Activated CD4-positive, alpha-beta T cell treated with anti-CD3 and anti-CD28 coated beads for 24 hours (primary cell): ENCODE measurements at places on chromosomes 7 and 10.
A peak's percentile ranks its signal among the peaks of the same experiment; 100 is the strongest.

DNA sequence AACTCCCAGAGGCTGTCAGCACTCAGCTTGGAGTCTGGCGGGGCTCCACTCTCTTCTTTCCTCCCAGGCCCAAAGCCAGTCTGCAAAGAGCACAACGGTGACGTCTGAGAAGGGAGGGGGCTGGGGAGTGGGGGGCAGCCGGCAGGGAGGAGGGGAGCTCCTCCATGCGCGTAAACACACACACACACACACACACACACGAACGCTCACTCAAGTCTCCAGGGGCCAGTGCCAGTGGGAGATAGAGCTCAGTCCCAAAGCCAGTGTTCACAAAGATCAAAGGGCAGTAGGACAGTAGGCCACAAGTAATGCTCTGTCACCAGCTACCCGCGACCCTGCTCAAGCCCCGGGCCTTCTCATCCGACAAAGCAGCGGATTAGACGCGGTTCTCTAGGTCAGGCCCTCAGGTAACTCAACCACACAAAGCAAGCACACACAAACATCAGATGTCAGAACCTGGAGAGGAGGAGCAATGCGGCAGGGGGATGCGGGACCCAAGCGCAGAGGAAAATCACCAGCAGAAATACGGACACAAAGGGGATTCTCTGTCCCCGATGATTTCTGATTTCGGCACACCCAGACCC is 19.9 kb downstream of the TCAF1 start:
- DNase-seq: no peak

DNA sequence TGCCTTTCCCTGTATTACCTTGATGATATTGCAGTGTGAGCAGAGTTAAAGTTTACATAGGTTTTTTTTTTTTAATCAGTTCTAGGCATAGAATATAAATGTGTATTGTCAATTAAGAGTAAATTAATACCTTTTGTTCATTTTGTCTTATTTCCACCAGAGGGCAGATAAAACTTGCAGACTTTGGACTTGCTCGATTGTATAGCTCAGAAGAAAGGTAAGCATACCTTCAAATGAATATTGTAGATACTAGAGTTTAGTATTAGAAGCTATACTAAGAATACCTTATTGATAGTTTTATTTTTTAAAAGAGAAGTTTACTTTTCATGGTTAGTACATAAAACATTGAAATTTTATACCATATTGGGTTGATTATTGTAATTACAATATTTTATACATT is 86.8 kb downstream of the MPLKIP start:
- no peak for DNase-seq

DNA sequence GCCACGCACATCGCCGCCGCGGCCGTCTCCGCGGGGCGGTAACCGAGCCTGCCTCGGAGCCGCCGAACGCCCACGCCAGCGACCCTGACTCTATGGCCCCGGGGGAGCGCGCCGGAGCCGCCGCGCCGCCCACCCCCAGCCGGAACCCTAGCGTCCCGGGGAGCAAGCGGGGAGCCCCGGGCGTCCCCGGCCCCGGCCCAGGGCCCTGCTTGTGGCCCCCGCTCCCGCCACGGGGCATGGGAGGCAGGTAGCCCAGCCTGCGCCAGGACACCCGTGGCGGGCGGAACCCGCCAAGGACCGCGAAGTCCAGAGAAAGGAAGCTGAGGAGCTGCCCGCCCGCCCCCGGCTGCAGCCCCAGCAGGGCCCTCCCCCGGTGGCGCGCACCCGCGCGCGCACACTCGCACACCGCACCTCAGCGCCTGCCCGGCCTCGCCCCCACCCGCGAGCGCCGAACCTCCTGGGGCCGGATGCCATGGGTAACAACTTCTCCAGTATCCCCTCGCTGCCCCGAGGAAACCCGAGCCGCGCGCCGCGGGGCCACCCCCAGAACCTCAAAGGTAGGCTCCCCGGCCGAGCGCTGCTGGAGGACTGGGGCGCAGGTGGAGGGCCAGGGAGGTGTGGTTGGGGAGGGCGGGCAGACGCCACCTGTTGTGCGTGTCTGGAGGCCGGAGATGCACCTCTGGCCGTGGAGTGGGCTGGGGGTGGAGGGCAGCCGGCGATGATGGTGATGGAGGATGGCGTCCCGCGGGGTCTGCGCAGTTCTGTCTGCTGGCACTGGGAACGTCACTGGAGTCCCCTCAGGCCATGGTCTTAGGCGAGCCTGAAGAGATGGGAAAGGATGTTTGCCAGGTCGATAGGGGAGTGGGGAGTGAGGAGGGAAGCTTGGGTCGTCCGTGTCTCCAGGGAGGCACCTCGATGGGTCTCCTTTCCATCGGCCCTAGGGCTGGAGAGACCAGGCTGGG is 692 bp downstream of the NEURL1 start:
- no peak for DNase-seq

DNA sequence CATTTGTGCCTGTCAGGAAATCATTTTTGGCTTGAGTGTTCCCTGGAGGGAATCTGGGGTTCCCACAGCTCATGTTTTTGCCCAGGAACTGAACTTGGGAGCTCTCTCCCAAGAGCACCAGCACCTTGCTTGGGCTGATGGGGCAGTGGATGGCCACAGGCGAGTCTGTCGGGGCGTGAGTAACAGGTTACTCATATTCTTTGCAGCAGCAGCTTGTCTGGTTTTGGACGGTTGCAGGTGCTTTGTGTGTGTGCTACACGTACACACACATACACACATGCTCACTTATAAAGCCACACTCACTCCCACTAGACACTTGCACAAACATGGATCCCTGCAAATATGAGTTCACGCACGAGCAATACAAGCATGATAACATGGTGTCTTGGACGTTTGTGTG is 2.9 kb upstream of the PALD1 start:
- DNase-seq: no peak

- no peak for DNase-seq
These were observed 8.1 kb downstream of the MYL10 start for GRCh38 chr7:101620991-101621390.

GRCh38 chr7:26393818-26394217 is 102.2 kb downstream of the SNX10 start:
- no peak for DNase-seq

- DNase-seq: no peak
These were observed 11.1 kb downstream of the MCU start for GRCh38 chr10:72702868-72703581.

DNA sequence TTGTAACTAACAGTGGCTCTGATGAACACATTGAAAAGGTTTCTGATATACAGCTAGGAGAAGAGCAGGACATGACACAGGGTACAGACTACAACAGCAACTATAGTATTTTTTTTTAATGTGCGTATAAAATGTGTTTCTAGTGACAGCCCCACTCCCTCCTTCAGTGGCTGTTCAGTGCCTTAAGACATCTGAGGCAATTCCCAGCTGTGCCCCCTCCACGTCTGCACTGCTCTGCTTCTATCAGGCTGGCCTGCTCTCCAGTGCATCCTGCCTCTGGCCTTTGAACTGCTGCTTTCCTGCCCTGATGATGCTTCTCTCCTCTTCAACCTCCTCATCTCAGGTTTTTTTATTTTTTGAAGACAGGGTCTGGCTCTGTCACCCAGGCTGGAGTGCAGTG is 111.2 kb downstream of the SPAG6 start:
- DNase-seq: no peak

- DNase-seq: no peak
These were observed 239.7 kb upstream of the PLXDC2 start for GRCh38 chr10:19576576-19576975.

DNA sequence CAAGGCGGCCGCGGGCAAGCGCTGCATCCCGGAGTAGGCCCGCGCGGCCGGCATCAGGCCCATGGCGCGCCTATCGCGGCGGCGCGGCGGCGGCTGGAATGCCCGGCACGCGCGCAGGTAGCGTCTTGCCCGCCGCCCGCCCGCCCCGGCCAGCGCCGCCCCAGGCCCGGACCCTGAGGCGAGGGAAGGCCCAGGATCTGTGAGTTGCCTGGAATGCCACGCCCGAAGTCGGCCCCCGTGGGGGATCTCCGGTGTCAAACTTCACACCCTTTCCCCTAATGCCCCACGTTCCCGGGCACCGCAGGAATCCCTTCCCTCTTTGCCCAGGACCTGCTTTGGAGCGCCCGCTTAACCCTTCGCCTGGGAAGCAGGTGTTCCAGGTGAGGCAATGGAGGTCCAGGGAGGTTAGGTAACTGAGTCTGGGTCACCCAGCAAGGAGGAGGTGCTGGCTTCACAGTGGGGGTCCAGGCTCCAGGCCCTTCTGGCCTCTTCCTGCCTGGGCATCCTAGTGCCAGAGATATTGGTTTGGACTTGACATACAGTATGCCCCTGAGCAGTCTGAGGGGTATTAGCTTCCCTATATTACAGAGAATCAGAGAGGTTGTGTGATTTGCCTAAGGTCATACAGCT is 138.1 kb downstream of the ARHGAP22 start:
- no peak for DNase-seq

GRCh38 chr7:114450431-114450830 is 35.8 kb downstream of the FOXP2 start:
- DNase-seq: no peak

DNA sequence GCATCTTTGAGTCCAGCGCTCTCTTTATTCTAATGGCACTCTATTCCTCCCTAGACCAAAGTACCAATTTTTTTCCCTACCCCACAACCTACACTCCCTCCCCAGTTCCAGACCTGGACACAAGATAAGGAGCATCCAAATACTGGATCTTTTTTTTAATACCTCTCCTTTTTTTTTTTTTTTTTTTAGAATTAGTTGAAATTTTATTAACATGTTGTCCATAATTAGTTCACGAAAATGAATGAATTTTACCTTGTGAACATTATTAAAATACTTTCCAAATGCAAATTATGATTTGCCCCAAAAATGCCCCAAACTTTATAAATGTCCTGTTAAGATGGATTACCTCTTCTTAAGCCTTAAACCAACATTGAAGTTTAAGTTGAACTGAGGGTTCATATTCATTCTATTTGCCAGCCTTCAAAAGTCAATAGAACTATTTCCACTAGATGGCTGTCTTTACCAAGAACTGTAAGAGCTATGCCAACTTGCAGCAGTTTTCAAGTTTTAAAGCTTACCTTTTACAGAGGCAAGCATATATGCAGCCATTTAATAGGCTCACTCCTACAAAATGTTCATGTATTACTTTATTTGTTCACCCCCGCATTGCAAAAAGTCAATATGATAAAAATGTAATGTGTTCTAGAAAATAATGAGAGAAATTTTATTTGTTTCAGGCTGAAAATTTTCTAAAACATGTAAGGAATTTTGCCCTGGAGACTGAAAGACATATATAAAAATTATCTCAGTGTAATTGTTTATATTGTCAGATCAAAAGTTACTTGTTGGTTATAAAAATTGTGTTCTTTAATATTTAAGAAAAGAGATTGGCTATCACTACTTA is 39.7 kb upstream of the TNKS2 start:
- DNase-seq: no peak

GRCh38 chr10:99002392-99002791 is 233.3 kb downstream of the HPSE2 start:
- no peak for DNase-seq

- DNase-seq: no peak
These were observed 16.6 kb downstream of the PIP4K2A start for GRCh38 chr10:22697800-22698199.

DNA sequence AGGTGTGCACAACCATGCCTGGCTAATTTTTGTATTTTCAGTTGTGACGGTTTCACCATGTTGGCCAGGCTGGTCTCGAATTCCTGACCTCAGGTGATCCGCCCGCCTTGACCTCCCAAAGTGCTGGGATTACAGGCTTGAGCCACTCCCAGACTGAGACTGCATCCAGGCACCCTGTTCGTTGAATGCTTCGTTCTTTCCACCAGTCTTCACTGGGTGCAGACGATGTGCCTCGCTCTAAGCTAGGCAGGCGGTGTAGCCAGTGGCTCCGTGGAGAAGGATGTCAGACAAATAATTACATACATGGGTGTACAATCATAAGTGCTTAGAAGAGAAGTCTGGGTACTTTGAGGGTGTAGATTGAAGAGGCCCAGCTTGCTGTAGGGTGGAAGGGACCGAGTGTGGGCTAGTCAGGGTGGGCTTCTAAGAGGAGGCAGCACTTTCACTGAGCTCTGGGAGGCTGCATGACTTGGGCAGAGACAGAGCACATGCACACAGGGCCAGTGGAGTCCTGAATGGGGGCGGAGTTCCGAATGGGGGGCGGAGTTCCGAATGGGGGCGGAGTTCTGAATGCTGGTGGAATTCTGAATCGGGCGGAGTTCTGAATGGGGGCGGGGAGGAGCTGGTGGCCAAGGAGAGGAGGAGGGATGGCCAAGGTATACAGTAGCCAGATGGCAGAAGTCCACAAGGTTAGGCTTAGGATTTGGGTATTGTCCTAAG is 74.3 kb downstream of the COL26A1 start:
- peak; percentile 7 for DNase-seq

GRCh38 chr7:155917836-155918430 is 105.7 kb upstream of the SHH start:
- no peak for DNase-seq

GRCh38 chr7:24866004-24866615 is 108.8 kb upstream of the GSDME start:
- DNase-seq: peak; percentile 31

DNA sequence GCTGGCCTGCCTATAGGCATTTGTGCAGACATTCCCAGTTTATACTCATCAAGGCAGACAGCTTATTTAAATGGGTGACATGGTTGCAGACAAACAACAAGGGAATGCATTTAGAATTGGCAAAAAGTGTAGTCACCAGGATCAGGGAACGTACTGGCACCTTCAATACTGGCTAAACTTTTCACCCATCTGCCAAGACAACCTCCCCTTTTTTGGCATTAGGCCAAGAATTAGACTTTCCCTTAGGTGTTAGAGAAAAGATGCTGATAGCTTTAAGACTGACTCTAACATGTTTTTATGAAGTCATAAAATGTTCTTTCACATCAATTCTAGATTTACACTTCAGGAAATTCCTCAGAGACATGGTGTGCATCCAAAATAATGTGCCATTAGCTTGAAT is 365.9 kb downstream of the PHTF2 start:
- no peak for DNase-seq

DNA sequence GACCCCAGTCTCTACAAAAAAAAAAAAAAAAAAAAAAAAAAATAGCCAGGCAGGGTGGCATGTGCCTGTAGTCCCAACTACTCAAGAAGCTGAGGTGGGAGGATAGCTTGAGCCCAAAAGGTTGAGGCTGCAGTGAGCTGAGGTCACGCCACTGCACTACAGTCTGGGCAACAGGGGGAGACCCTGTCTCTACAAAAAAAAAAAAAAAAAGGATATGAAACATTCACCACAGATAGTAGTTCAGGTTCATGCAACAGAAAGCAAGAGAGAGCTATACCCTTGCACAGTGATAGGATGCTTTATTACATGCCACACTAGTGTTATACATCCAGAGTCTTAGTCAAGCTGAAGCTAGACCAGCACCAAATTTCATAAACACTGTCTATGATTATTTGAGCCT is 148.4 kb upstream of the KAT6B start:
- no peak for DNase-seq

GRCh38 chr7:146645383-146645976 is 528.9 kb downstream of the CNTNAP2 start:
- DNase-seq: no peak

DNA sequence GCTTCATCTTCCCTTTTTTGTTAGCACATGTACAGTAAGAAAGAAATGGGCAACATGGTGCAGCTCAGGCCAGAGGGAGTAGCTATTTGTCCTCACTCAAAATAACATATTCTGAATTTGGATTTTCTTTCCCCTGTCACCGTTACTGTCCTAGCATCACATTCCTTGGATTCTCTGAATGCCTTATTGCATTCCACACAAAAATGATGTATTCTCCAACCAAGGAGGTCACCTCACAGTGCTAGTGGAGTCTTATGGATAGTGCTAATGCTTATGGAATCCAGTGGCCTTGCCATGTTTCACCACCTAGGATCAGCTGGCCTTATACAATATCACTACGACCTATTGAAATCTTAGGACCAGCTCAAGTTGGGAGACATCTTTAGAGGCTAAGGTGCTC is 7.2 kb downstream of the PRSS58 start:
- DNase-seq: no peak
